Activated naive CD4-positive, alpha-beta T cell treated with anti-CD3 and anti-CD28 coated beads, Interleukin-2, amount 10 ng/mL, durations not matched to agents 7 days and 5 days (primary cell): ENCODE measurements at places on chromosomes 2 and 18.
A peak's percentile ranks its signal among the peaks of the same experiment; 100 is the strongest.

- no peak for DNase-seq
Measured at GRCh38 chr18:32582455-32582854, 111.8 kb upstream of the GAREM1 start.

- no peak for DNase-seq
Measured at GRCh38 chr2:142603759-142604158, 273.7 kb upstream of the KYNU start.

GRCh38 chr2:45220227-45220626, 211.0 kb upstream of the SIX2 start:
- DNase-seq = no peak

- no peak for DNase-seq
Measured at GRCh38 chr2:36733215-36733614, 36.7 kb downstream of the VIT start.

- DNase-seq = no peak
Measured at GRCh38 chr2:215290980-215291599, 20.8 kb upstream of the ATIC start.

- no peak for DNase-seq
Measured at GRCh38 chr18:73859837-73860397, 287.7 kb downstream of the FBXO15 start.

- DNase-seq = no peak
Measured at GRCh38 chr18:45197526-45197970, 417.7 kb upstream of the SLC14A2 start.

DNA sequence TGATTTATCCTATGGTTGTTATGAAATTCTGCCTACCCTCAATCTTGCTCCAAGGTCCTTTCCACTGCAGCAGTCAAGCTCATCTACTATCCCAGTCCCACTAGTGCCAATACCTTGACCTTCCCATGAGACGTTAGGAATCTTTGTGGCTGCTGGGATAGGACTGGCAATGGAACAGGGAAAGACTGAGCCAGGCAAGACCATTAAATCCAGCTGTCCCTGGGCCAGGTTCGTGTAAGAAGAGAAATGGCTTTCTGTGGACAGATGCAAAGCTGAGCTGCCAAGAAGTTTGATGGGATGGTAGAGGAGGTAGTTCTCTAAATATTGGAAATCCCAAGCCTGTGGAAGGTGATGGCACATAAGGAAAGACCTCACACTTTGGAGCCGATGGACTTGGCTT, 50.1 kb upstream of the TMEM17 start:
- DNase-seq = no peak

DNA sequence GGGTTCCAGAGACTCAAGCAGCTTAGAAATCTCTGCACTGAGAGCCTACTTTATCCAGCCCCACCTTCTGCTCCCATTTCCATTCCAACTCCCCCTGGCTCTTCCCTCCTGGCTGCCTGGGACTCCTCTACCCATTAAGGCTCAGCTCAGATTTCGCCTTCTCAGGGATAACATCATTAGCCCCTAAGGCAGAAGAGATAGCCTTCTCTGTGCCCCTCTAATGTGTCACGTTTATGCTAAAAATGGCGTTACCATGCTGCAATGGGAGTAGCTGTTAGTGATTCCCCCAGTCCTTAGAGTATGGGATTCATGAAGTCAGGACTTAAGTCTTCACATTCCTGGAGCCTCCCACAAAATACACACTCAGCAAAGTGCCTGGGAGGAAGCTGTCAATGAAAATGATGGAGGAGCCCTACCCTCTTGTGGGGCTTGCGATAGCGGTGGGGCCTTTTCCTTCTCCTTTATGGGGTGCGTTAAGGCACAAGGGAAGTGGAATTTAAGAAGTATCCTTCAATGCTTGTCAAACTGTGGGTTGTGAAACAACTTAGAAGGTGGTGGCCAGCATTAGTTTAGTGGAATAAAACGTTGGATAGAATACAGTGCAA, 144.7 kb upstream of the COPS8 start:
- no peak for DNase-seq

GRCh38 chr2:120855855-120856405, 120.3 kb downstream of the GLI2 start:
- no peak for DNase-seq

- no peak for DNase-seq
Measured at GRCh38 chr18:32612651-32613050, 142.0 kb upstream of the GAREM1 start.

GRCh38 chr2:237968048-237968862, 1.4 kb downstream of the UBE2F start:
- DNase-seq = peak; percentile 77

GRCh38 chr2:128591861-128592822, 273.5 kb upstream of the HS6ST1 start:
- DNase-seq = no peak

- DNase-seq = peak; percentile 26
Measured at GRCh38 chr2:104658144-104658835, 195.6 kb upstream of the POU3F3 start.

- no peak for DNase-seq
Measured at GRCh38 chr2:57809230-57809629, 237.4 kb upstream of the VRK2 start.

DNA sequence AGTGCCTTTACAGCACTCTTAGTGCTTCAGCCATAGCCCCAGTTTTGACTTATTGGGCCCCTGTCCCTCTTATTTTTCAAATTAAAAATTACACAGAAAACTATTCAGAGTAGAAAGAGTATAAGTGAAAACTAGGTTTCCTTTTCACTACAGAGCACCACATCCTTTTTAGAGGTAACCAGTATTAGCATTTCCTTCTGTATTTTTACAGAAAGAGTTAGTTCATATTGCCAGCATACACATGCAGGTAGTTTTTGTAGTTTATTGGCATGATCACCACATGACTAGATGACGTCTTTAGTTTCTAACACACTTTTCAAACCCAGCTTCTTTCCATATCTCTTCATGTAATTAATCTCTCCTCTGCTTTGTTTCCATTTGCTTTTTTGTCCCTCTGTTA, 66.4 kb downstream of the UBE2E3 start:
- no peak for DNase-seq

DNA sequence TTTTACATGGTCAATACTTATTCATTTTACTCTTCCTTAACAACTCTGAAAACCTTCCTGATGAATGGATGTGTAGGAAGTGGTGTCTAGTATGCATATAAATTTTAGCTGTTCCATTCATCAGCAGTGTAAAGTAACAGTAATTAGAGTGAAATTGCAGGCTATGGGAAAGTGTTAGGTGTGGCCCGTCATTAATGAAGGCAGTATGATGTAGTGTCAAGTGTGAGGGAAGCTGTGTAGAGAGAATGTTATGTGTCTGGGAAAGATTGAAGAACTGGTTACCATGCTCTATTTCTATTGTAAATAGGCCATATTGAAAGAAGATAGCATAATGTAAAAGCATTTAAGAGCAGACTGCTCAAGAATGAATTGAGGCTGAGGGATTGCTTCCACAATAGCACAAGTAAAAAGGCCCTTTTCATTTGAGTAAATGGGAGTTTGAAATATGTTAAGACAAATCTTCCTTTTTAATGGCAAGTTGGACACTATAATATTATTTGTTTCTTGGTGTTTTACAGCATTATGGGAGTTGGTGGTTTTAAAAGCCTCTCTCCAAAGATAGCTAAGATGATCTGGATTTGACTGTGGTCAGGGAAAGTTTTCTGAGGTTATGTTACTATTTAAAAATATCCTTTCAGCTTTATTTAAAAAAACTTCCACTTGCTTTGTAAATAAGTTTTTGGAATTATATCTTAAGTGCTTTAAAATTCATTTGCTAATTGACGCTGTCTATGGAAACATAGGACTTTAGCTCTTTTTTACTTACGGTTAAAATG, 401.0 kb upstream of the ZEB2 start:
- no peak for DNase-seq

GRCh38 chr18:11283479-11284161, 134.3 kb upstream of the PIEZO2 start:
- DNase-seq = no peak
